Stimulated activated CD8-positive, alpha-beta memory T cell treated with anti-CD3 and anti-CD28 coated beads, Interleukin-7, amount 100 ng/mL, for 1 hour (primary cell): ENCODE measurements at places on chromosomes 4 and X.

DNA sequence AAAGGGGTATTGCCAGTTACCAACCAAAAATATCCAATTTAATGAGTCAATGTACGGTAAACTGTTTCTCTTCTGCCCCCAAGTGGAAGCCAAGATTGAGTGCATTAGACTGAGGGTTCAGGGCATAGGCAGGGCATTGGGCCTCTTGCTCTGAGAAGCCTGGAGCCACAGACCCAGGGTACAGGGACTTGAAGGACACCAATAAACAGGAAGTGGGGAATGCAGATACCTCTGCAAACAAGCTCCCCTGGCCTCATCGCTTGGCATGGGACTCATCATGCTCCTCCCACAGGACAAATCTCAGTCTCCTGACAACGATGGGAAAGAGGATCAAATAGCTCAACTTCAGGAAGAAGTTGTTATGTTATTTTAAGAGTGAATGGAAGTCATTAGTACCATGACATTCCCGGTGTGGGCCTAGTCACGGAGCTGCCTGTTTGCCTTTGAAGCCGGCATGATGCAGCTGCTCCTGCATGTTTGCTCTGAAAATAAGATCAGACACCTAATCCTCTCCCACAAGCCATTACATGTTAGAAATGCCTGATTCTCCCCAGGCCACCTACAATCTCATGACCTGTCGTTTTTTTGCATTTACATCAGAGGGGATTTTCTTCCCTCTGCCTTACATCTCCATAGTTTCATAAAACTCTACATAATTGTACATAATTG lies 224.2 kb downstream of the RCHY1 start:
- DNase-seq: no peak

DNA sequence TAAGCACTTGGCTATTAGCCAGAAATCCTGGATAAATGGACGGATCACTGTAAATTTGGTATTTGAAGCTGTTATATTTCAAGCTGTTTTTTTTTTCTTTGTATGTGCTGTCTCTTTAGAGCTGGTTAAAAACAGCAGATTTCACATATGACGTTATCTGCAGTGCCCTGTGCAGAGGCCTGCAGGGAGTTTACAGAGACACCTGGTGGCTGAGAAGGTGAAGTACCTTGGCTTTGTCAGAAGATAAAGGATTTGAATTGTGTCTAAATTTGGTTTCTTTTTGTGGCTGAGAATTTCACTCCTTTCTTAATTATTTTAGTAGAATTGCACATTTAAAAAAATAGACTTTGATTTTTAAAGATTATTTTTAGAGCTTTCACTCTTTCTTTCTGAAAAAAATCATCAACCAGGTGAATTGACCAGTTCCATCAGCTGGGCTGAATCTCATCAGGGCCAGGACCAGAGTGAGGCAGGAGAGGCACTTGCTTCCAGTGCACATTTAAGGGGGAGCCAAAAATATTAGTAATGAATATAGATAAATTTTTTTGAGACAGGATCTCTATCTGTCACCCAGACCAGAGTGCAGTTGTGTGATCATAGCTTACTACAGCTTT lies 9.6 kb upstream of the CHRNA9 start:
- DNase-seq: peak; percentile 32

- DNase-seq: no peak
Measured at GRCh38 chr4:159015841-159016240, 87.0 kb upstream of the RAPGEF2 start.

DNA sequence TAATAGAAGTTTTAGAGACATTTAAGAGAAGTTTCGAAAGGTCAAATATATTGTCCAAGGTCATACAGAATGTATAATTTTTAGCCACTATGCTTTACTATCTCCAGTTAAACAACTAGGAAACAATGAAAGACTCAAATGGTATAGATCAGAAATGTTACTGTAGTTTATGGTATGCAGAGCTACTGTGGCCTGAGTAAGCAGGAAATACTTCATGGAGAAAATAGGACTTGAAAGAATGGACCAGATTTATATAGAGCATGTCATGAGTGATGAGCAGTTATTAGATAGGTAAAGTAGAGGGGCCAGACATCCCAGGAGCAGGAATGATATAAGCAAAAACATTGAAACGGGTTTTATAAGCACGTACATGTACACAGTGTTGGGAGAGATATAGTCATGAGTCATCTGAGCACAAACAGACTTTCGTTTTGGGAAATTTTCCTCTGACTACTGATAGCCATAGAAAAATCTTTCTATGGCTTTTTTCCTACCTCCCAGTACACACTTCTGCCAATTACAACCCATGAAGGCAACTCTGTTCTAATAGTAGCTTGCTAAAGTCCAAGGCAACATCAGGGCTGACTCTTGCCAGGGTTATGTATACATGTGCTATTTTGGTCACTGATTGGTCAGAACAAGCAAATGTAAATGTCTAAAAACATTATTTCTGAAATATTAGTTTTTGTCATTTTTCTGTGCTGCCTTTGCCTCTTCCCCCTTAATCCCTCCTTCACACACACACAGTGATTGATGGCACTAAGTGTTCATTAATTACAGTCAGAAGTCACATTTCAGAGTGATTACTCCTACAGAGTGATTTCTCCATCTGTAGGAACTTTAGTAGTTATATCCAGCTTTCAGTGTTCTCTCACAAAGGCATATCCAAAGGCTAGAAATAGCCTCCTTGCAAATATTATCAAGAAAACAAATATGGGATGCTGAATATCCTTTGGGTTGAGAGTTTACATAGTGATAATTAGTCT lies 198.7 kb downstream of the ENOX2 start:
- DNase-seq: no peak

DNA sequence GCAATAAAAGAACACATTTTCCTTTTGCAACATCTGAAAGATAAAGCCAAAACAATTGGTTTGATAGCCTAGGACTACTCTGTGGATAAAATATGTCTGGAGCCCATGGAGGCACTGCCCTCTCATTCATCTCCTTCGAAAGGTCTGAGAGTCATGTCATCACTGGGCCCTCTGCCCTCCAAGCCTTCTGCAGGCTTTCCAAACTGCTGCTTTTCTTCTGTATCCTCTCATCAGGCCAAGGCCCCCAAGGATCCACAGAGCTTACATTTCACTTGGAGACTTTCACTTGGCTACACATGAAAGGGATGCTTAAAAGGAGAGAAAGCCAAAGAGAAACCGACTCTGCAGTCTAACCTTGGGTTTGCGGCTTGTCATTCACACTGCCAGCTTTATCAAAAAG lies 109.9 kb downstream of the SH3RF1 start:
- DNase-seq: no peak

DNA sequence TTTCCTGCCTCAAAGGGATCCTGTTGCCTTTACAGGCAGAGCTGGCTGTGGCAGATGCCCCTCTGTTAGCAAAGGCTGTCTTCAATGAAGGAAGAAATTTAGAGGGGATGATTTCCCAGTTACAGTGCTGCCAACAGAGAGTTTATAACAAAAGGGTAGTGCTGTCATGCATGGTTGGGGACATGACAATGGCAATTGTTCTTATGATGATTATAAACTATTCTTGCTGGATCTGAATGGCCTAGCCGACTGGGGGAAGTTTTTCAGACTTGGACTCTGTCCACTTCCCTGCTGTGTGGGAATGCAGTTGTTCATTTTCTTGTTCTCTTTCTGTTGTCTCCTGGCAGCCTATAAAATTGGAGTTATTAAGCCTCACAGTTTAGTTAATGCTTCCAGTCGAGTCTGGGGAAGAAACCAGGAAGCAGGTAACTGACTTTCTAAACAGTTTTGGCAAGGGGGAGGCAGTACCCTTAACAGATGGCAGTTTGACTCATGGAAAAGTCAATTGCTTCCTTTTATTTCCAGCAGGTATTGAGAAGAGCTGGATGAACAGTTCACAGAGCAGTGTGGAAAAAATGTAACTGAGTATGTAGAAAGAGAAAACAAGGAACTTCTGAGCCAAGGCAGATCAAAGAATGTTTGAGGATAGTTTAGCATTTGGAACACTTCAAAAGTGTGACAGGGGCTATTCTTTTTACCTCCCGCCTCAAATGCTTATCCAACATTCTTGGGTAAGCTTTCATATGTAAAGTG lies 582.6 kb downstream of the RAPGEF2 start:
- no peak for DNase-seq

GRCh38 chr4:10192331-10192730 lies 75.7 kb upstream of the WDR1 start:
- DNase-seq: no peak

DNA sequence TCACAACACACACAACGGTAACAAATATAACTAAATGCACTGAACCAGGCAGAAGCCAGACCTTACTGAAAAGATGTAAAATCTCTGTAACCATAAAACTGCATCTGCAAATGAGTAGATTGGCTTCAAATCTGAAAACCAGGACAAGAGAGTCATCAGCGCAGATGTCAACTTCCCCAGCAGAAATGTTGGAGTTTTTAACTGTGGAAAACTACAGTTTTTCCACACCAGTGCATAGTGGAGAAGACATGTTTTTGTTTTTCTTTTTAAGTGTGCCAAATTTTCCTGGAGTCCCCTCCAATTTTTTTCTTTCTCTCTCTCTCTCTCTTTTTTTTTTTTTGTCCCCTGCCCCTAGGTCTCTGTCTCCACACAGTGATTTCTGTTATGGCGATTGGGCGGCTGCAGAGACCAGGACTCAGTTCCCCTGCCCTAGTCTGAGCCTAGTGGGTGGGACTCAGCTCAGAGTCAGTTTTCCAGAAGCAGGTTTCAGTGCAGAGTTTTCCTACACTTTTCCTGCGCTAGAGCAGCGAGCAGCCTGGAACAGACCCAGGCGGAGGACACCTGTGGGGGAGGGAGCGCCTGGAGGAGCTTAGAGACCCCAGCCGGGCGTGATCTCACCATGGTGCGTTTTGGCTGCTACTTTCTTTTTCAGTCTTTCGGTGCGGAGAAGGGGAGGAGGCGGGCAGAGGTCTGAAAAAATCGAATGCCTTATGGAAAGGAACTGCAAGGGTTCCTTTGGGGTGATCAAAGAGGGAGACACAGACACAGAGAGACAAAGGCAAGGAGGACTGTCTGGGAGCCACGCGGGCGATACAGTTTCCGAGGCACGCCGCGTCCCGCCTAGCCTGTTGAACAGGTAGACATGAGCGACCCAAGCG lies at the start of gene GUCY1A1:
GUCY1A1 (plus strand) TSS at position 505 of the 878 bp plus-strand sequence. CDS start 30,020 bp downstream, outside the sequence.
- no peak for DNase-seq

GRCh38 chr4:155288999-155289398 lies 80.6 kb downstream of the NPY2R start:
- no peak for DNase-seq

DNA sequence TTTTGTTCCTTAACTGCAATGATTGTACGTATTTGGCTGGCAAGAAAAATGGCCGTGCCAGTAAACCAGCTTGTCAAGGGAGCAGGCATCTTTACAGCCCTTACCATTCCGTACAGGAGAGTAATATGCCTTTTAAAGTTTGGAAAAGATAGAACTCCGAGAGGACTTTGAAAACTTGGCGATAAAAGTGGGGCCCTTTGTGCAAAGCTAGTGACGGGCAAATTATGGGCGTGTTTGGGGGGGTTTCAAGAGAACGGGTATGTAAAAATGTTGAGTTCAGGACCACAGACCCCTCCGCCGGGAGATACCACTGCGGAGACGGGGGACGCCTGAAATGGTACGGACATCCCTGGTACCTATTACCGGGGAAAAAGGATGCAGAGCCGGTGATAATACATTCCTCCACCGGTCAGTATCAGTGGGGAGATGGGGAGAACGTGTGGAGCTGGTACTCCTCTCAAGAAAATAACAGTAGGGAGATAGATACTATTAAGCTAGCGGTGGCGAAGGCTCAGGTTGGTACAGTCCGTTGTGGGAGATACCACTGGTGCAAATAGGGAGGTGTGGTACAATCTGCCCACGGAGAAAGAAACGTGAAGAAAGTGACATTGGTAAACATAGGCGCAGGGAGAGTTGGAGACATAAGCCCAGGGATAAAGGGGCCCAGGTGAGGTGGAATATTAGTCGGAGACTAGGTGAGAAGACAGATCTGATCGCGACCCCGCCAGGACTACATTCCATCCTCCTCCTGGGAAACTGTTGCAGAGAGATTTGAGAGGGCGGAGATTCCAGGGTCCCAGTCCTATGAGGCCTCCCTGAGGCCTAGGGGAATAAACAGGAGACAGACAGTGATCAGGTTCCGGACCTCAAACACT lies 14.5 kb downstream of the SPACA5 start:
- DNase-seq: peak; percentile 55

- DNase-seq: no peak
Measured at GRCh38 chr4:712916-713632, 7.4 kb downstream of the PCGF3 start.

- no peak for DNase-seq
Measured at GRCh38 chr4:55444827-55445226, 49.1 kb downstream of the TMEM165 start.

- DNase-seq: no peak
Measured at GRCh38 chrX:32397562-32398216, 813.7 kb downstream of the DMD start.

- DNase-seq: no peak
Measured at GRCh38 chr4:180189666-180190065, 2053.5 kb upstream of the TENM3 start.

GRCh38 chr4:150038335-150039076 lies 39.7 kb upstream of the DCLK2 start:
- DNase-seq: no peak

DNA sequence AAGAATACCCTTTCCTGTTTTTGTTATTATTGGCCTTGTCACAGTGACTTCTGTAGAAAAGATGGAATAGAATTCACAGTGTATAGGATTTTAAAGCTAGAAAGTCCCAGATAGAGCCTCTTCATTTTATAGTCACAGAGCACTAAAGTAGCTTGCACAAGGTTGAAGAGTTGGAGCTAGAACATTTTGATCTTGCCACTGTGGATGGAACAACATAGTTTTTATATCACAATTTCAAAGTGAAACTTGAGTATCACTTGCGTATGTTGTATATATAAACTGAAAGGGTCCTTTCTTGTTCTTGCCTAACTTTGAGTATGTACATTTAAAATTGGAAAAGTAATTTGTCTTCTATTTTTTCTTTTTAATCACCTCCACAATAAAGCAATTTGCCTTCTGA lies 2.7 kb downstream of the USO1 start:
- no peak for DNase-seq

DNA sequence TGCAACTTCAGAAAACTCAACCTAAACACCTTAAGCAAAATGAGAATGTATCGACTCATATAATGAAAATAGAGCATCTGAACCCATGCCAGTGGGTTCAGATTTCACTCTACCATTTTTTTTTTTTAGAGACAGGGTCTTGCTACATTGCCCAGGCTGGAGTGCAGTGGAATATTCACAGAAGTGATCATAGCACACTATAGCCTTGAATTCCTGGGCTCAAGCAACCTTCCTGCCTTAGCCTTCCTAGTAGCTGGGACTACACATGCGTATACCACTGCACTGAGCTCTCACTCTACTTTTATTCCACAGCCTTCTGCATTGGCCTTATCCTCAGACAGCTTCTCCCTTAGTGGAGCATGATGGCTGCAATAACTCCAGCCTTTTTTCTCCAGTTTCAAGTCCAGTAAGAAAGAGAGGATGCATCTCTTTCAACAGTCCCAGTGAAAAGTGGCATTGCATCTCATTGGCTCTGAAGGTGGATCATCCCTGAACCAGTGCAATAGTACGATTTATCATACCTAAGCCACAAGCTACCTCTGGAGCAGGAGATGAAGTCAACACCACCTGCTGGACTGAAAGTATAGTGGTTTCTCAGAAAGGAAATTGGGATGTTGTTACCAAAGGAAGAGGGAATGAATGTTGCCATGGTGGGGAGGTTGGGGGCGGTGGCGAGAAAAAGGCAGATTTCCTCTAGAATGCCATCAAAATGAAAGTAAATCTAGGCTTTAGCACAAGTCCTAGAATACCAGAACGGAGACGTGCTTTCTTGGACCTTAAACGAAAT lies 2.0 kb upstream of the SOD3 start:
- DNase-seq: no peak
